ENCODE measurements at places on chromosomes 16 and 17.

DNA sequence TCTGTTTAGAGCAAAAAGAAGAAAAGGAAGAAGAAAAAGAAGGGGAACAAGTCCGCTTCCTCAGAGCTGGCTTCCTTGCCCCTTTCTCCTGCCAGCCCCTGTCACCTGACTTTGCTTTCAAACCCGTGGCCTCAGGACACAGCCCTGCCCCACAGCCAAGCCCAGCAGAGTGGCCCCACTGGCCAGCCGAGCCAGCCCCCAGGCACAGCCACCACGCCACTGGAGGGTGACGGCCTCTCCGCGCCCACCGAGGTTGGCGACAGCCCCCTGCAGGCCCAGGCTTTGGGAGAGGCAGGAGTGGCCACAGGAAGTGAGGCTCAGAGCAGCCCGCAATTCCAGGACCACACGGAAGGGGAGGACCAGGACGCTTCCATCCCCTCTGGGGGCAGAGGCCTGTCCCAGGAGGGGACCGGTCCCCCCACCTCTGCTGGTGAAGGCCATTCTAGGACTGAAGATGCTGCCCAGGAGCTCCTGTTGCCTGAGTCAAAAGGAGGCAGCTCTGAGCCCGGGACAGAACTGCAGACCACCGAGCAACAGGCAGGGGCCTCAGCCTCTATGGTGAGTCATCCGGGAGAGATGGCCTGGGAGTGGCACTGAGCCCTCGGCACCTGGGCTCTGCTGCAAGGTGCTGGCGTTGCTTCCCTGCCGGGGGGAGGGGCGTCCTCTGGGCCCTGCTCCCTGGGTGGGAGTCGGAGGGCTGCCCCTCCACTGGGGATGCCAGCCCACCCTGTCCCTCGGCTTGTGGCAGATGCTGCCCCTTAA lies 27.3 kb downstream of the RNF213 start:
- no peak for DNase-seq

GRCh38 chr16:81524382-81524781 lies 79.8 kb downstream of the CMIP start:
- no peak for DNase-seq

DNA sequence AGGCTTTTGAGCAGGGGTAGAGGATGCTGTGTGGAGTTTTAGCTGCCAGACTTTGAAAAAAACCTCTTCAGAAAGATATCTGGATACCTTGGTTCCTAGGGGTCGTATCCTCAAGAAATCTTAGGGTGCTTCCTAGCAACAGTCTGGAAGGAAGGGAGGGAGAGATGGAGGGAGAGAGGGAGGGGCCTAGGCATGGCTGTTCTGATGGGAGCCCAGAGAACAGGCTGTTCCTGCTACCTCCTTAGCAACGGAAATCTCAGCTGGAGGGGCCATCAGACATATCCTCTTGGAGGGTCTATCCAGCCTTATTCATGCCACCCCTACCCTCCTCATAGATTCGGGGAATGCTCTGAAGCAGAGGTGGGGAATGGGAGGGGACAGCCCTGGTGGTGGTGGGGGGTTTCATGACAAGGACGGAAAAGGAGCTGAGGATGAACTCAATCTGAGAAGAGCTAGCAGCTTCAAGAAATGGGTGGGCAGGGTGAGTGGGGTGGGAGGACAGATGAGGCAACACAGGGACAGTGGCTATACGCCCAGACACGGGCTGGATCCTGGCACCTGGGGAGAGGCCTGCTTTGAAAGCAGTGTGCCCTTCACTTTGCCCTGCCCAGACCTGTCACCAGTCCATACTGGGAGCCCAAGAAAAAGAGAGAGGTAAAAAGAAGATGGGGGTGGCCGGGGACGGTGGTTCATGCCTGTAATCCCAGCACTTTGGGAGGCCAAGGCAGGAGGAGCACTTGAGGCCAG lies 2.9 kb upstream of the THRA start:
- no peak for DNase-seq

GRCh38 chr17:72926171-72926570 lies 166.3 kb downstream of the SLC39A11 start:
- no peak for DNase-seq

DNA sequence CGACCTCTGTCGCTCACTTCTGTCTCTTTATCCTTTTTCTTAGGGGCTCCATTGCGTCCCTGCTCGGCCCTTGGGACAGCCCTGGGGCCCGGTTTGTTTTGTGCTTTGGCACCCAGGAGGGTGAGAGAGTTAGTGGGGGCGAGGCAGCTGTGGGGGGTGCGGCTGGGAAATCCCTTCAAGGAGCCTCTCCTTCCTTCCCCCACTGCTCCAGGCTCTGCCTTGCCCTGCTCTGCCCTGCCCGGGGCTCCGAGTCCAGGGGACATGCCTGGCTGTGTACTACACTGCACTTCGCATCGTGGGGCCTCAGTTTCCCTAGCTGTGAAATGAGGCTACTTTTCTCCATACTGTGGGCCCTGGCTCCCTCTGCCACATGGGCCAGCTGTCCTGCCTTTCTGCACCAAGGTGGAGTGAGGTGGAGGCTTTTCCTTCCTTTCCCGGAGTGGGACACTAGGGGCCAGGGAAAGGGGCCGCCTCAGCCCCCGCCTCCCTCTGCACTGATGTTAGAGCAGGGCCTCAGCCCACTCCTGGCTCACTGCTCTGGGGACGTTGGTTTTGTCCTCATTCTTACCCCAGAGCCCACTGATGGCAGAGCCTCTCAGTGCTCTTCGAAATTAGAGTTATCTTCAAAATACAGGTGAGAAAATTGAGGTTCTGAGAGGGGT lies 980 bp downstream of the LLGL1 start:
- DNase-seq = no peak

DNA sequence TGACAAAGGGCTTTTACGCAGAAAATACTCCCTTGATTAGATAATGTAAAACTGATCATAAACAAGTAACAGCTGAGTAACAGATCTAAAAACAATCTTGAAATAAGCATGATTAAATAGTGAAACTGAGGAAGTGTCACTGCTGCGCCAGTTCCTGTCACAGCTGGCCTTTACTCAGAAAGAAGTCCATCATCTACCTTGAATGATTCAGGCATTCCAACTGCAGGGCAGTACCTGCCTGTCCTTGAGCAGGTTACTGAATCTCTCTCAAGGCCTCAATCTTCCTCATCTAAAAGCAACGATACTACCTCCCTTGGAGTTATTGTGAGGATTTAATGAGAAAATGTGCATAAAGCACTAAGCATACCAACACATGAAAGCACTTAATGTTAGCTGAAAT lies 12.7 kb downstream of the PHLPP2 start:
- peak; percentile 11 for DNase-seq

GRCh38 chr16:27639561-27640276 lies 89.8 kb downstream of the KATNIP start:
- DNase-seq = peak; percentile 63

DNA sequence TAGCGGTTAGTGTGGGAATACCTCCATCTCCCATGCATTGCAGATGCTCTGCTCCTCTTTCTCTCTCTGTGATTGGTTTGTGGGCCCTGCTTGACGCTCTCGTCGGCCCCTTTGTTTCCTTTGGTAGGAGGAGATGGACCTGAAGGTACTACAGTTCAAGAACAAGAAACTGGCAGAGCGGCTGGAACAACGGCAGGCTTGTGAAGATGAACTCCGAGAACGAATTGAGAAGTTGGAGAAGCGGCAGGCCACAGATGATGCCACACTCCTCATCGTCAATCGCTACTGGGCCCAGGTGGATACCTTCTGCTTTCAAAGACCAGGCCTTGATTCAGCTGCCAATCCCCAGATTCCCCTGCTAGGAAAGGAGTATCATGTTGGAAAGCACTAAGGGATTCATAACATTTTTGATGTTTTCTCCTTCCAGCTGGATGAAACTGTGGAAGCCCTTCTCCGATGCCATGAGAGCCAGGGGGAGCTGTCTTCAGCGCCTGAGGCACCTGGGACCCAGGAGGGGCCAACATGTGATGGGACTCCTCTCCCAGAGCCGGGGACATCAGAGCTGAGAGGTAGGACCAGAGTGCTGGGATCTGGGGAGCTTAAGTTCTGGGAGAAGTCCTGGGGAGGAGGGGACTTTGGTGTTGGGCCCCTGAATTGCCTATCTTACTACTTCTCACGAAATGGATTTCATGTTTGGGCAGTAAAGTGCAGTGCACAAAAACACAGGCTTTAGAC lies 1.0 kb downstream of the RNF40 start:
- DNase-seq = no peak

DNA sequence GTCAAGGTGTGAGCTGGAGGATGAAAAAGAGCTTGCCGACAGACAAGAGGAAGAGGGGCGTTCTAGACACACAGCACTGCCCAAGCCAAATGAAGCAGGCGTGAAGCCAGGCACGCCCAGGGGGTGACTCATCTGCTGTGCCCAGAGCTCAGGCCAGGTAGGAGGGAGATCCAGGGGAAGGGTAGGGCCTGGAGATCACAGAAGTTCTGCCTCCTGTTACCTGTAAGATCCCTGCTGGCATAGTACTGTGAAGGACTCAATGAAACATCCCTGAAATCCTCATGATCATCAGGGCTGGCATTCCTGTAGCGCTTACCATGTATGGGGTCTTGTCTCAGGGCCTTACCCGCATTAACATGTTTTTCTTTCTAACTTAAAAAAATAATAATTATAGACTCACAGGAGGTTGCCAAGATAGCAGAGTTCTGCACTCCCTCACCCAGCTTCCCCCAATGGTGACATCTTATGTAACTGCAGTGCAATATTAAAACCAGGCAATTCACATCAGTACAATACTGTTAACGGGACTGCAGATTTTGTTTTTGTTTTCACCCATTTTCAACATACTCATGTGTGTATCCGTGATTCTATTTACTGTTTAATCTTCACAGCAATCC lies 158.6 kb downstream of the XYLT1 start:
- DNase-seq = no peak

GRCh38 chr17:2251098-2251497 lies 52.5 kb downstream of the SMG6 start:
- no peak for DNase-seq

DNA sequence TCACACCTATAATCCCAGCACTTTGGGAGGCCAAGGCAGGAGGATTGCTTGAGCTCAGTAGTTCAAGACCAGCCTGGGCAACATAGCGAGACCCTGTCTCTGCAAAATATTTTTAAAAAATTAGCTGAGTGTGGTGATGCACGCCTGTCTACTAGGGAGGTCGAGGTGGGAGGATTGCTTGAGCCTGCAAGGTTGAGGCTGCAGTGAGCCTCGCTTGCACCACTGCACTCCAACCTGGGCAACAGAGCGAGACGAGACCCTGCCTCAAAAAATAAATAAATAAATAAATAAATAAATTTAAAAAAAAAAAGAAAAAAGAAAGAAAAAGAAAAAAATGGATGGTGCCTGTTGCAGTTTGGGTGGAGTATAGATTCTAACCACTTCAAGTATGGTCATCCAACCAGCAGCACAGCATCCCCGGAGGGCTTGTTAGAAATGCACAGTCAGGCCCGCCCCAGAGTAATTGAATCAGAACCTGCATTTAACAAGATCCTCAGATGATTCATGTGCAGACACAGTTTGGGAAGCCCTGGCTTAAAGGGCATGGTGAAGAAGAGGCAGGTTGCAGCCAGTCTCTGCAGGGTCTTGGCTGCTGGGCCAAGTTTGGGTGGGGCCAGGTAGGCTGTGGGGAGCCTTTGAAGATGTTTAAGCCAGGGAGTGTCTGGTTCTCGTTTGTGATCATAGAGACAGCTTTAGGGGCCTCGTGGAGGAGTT lies 40.8 kb downstream of the MRC2 start:
- DNase-seq = no peak

GRCh38 chr17:20073055-20073979 lies 64.2 kb downstream of the SPECC1 start:
- peak; percentile 62 for DNase-seq

- DNase-seq = no peak
These were observed 13.7 kb downstream of the PPY start for GRCh38 chr17:43928609-43929008.

GRCh38 chr16:29675811-29676643 lies 3.0 kb upstream of the QPRT start:
- peak; percentile 57 for DNase-seq

DNA sequence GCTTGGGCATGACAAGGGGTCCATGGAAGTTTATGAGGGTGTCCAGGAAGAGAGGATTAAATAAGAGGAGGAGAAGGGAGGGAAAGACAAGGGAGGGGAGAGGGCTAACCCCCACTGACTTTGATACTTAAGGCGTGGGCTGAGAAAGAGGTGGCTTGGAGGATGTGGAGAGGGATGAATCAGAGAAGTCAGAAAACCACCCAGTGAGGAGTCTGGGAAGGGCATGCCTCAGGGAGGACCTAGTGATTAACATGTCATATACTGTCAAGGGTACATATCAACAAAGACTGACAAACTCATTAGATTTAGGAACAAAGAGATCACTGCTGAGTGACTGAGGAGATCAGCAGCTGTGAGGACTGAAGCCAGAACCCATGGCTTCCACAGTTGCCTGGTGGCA lies 145.4 kb downstream of the IRX5 start:
- DNase-seq = no peak

DNA sequence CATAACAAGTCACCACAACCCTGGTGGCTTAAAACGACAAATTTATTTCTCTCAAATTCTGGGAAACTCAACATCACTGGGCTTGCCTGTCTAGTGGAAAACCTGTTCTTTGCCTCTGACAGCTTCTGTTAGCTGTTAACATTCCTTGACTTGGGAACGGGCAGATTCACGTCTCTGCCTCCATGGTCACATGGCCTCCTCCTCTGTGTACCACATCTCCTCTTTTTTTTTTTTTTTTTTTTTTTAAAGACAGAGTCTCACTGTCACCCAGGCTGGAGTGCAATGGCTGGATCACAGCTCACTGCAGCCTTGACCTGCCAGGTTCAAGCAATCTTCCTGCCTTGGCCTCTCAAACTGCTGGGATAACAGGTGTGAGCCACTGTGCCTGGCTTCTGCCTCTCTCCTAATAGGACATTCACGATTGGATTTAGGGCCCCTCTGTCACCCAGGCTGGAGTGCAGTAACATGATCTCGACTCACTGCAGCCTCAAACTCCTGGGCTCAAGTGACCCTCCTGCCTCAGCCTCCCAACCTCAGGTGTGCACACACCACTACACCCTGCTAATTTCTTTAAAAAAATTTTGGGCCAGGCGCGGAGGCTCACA lies 11.7 kb upstream of the LLGL1 start:
- DNase-seq = no peak

DNA sequence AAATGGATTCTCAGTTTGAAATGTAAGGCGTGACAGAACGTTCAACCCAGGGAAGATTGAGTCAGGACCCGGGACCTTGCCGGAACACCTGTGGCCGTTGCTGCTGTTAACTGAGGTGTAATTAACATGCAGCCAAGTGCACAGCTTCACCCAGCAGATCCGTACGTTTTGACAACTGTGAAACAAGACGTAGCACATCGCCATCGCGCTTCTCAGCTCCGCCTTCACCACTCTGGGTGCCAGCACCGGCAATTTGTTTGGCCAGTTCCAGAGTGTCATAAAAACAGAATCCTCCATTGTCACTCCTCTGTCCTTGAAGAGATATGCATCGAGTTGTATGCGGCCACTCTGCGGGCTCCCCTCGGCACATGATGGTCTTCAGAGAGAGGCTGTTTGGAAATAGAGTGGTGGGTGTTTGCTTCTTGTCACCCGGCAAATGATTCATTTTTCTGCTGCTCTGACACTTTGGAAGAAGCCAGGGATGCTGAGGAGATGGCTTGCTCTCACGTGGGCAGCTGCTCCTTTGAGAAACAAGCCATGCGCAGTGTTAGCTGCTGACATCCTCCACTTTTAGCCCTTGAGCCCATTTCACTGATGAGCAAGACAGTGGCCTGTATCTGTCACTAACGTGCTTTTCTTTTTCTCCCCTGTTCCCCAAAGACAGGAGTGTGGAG lies 22.6 kb downstream of the NAA60 start:
- no peak for DNase-seq
